ENCODE measurements at places on chromosomes 1 and 21.

- H3K4me3 ChIP-seq = no peak overlapping the region
- no peak for DNase-seq
- no peaks in the 10 kb centered on the region for H3K27me3 ChIP-seq
- no peak overlapping the region for H3K27ac ChIP-seq
- no peaks in the 10 kb centered on the region for H3K4me1 ChIP-seq
These were observed 39.5 kb upstream of the DARS2 start for GRCh38 chr1:173784997-173785396.

DNA sequence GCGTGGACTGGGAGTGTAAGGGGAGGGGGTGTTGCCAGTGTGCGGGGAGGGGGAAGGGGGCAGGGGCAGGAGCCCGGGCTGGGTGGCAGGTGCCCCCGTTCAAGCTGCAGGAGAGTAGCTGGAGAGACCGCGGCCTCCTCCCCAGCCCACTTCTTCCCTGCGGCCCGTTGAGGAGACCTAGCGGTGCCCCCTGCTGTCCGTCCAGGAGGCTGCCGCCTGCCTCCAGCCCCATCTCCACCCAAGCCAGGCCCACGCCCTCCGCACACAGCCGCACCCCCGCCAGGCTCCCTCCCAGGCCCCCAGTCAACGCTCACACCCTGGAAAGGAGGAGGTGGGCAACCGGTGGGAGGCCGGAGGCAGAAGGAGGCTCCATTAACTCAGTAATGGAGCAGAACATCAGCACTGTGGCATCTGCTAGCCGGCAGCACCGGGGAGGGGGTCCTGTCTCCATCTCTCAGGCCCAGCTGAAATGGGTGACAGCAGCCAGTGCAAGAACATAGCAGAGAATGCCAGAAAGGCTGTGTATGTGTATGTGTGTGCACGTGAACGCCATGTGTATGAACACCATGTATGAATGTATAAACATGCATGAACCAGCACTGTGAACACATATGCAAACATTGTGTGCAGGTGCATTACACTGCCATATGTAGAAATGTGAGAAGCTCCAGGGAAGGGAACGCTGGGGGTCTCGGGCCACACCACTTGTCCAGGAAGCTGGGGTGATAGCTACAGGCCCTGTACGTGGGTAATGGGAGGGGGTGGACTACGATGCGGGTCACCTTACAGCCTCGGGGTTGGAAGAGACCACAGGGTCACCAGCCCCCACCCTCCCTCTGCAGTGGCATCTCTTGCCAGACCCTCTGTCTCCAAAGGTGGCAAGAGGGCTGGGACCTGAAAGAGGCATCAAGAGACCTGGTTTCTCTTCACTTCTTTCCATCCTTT is 84.6 kb downstream of the SYT2 start:
- H3K4me3 ChIP-seq = no peak overlapping the region
- no peaks in the 10 kb centered on the region for H3K27me3 ChIP-seq
- peak; percentile 44 for DNase-seq

DNA sequence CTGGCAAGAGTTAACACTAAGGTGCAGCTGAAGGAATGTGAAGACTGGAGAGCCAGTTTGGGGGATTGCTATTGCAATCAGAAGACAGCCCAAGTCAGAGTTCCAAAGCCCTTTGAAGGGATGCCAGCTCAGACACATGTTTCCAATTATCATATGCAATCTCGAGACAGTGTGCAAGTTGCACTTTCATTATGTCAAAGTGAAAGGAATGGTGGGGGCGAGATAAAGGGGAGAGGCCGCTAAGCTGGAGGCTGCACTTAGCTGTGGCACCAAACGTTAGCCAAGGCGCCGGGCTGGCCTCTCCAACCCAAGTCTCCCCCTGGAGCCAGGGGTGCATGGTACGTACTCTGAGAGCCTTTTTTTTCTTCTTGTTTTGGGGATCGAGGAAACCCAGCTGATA is 58.0 kb downstream of the NGF start:
- H3K4me1 ChIP-seq = peaks cover 16% of the 10 kb centered on the region
- no peak overlapping the region for H3K4me3 ChIP-seq
- H3K36me3 ChIP-seq = 0 out of 2 replicates have a peak, but pooled peaks cover 1% of the 10 kb centered on the region
- H3K27me3 ChIP-seq = no peaks in the 10 kb centered on the region

DNA sequence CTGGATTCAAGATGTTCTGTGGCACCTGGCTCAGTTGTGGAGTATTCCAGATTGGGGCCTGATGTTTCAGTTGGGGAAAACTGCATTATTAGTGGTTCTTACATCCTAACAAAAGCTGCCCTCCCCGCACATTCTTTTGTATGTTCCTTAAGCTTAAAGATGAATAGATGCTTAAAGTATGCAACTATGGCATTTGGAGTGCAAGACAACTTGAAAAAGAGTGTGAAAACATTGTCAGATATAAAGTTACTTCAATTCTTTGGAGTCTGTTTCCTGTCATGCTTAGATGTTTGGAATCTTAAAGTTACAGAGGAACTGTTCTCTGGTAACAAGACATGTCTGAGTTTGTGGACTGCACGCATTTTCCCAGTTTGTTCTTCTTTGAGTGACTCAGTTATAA is 7.2 kb downstream of the FPGT start:
- no peaks in the 10 kb centered on the region for H3K27me3 ChIP-seq
- peaks cover 12% of the 10 kb centered on the region for H3K4me1 ChIP-seq
- H3K4me3 ChIP-seq = no peak overlapping the region
- peaks cover 11% of the 10 kb centered on the region for H3K36me3 ChIP-seq

GRCh38 chr1:52203935-52204625 is 62.2 kb downstream of the ZFYVE9 start:
- no peak overlapping the region for H3K27ac ChIP-seq
- DNase-seq = no peak
- H3K27me3 ChIP-seq = no peaks in the 10 kb centered on the region
- H3K36me3 ChIP-seq = no peaks in the 10 kb centered on the region
- no peak overlapping the region for H3K4me3 ChIP-seq

GRCh38 chr1:216643176-216643575 is 80.1 kb downstream of the ESRRG start:
- no peaks in the 10 kb centered on the region for H3K27me3 ChIP-seq
- no peak overlapping the region for H3K27ac ChIP-seq
- no peaks in the 10 kb centered on the region for H3K4me1 ChIP-seq
- DNase-seq = no peak
- H3K4me3 ChIP-seq = no peak overlapping the region

DNA sequence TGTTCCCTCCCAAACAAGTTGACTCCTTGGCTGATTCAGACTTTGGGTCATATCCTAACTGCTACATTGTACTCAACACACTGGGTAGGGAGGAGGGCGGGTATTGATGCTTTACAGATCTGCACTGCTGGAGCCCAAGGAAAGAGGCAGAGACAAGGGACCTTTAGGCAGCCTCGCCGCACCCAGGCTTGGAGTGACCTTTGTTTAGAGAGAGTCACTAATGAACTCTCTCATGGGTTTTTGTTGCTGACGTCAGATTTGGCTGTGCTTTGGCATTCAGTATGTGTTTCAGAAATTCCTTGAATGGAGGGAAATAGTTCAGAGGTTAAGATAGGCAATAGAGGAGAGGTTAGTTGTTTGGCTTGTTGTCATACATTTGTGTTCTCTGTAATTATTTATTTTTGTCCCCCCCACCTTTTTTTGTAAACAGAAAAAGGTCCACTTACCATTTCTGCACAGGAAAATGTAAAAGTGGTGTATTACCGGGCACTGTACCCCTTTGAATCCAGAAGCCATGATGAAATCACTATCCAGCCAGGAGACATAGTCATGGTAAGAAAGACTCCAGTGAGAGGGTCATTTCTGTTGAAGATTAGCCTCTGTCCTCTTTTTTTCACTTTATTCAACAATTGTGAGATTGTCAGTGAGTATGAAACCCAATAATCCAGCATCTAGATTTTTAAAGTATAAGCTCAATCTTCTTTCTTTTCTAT is 116.1 kb downstream of the ATP5PO start:
- no peaks in the 10 kb centered on the region for H3K4me1 ChIP-seq
- H3K27ac ChIP-seq = no peak overlapping the region
- no peak for DNase-seq

DNA sequence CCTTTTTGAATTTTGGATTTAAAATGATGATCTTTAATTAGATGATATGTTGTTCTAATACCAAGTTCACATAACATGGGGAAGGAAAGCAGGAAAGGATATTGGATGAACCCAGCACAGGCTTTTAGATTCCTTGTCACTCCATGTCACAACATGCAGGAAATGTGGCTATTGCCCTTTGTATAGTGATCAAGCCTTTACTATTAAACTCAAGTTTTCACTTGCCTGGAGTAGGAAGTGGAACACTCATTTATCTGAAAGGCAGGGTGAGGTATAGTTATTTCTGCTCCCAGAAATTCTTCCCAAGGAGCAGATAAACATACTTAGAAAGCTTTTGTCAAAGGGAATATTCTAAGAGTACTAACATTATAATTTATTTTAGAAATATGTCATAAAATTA is 37.2 kb upstream of the BCAS2 start:
- no peaks in the 10 kb centered on the region for H3K4me1 ChIP-seq
- DNase-seq = no peak
- H3K36me3 ChIP-seq = no peaks in the 10 kb centered on the region
- no peak overlapping the region for H3K4me3 ChIP-seq
- no peak overlapping the region for H3K27ac ChIP-seq
- no peaks in the 10 kb centered on the region for H3K27me3 ChIP-seq

GRCh38 chr21:34548781-34549376 is 36.9 kb upstream of the KCNE1 start:
- H3K4me1 ChIP-seq = peaks cover 54% of the 10 kb centered on the region
- no peak overlapping the region for H3K27ac ChIP-seq
- DNase-seq = no peak

GRCh38 chr1:26696119-26696653 is 371 bp downstream of the ARID1A start:
- no peak for DNase-seq
- no peaks in the 10 kb centered on the region for H3K27me3 ChIP-seq
- peaks cover 58% of the 10 kb centered on the region for H3K4me1 ChIP-seq
- H3K27ac ChIP-seq = peak overlapping the region; percentile 88
- H3K4me3 ChIP-seq = peak overlapping the region; percentile 87

GRCh38 chr21:40662889-40663288 is 184.1 kb downstream of the DSCAM start:
- H3K27me3 ChIP-seq = no peaks in the 10 kb centered on the region
- no peak overlapping the region for H3K4me3 ChIP-seq
- no peaks in the 10 kb centered on the region for H3K36me3 ChIP-seq
- DNase-seq = no peak

- no peak overlapping the region for H3K4me3 ChIP-seq
- DNase-seq = no peak
- no peaks in the 10 kb centered on the region for H3K4me1 ChIP-seq
- H3K36me3 ChIP-seq = no peaks in the 10 kb centered on the region
- peaks cover 7% of the 10 kb centered on the region for H3K27me3 ChIP-seq
These were observed 66.3 kb downstream of the SPATA46 start for GRCh38 chr1:162310337-162310736.

GRCh38 chr1:243917177-243917862 is 67.3 kb upstream of the AKT3 start:
- H3K27ac ChIP-seq = peak overlapping the region; percentile 80
- H3K36me3 ChIP-seq = no peaks in the 10 kb centered on the region
- peak overlapping the region; percentile 44 for H3K4me3 ChIP-seq
- peak; percentile 85 for DNase-seq

DNA sequence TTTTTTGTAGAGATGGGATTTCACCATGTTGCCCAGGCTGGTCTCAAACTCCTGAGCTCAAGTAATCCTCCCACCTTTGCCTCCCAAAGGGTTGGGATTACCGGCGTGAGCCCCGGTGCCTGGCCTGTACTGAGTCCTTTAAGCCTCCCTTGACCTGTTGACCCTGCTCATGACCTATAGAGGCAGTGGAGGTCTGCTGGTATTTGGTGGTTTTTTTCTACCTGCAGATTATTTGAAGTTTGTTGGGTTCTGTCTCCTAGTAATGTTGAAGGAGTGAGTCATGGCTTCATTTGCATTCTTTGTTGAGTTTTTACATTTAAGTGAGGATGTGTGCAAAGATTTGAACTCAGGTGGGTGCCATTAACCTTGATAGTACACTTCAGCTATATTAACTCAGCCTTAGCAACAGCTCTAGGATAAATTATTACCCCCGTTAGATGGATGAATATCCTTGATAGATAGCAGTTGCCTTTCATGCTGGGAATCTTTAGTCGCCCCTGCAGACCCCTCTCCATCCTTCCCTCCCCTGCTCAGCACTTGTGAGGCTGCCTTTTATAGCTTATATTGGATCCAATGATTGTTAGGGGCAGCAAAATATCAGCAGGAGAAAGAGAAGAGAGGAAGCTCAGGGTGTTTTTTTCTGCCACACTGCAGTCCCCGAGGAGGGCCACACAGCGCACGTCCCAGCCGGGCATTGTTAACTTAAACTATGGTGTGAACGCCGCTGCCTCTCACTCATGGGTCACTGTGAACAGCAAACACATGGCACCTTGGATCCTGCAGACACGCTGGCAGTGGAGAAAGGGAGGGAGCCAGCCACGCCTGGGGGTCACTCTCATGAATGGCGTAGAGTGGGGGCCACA is 14.9 kb upstream of the NPPB start:
- H3K27ac ChIP-seq = no peak overlapping the region
- no peaks in the 10 kb centered on the region for H3K27me3 ChIP-seq
- H3K4me1 ChIP-seq = no peaks in the 10 kb centered on the region

- no peaks in the 10 kb centered on the region for H3K36me3 ChIP-seq
- H3K4me1 ChIP-seq = peaks cover 12% of the 10 kb centered on the region
- peak overlapping the region; percentile 48 for H3K4me3 ChIP-seq
- DNase-seq = peak; percentile 76
- peaks cover 13% of the 10 kb centered on the region for H3K27me3 ChIP-seq
These were observed 6.6 kb upstream of the SMIM12 start for GRCh38 chr1:34865981-34866761.

DNA sequence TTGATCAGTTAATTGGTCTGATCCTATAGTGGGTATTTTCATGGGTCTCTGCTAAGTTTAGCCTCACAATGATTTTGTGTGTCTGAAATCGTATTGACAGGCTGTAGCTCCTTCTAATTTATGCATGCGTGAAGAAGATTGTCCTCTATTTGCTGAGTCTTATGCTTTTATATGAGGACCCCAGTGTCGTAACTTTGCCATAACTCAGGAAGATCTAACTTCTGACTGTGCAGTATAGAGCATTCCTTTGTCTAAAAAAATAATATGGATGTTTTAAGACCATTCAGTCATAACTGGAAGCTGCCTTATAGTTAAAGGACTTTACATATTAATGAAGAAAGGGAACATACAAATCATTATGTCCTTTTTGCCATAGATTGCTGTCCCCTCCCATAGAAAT is 73.3 kb downstream of the CAMTA1 start:
- DNase-seq = no peak
- peak overlapping the region; percentile 99 for H3K27ac ChIP-seq
- H3K4me1 ChIP-seq = peaks cover 35% of the 10 kb centered on the region
- no peaks in the 10 kb centered on the region for H3K36me3 ChIP-seq
- no peak overlapping the region for H3K4me3 ChIP-seq
- no peaks in the 10 kb centered on the region for H3K27me3 ChIP-seq

DNA sequence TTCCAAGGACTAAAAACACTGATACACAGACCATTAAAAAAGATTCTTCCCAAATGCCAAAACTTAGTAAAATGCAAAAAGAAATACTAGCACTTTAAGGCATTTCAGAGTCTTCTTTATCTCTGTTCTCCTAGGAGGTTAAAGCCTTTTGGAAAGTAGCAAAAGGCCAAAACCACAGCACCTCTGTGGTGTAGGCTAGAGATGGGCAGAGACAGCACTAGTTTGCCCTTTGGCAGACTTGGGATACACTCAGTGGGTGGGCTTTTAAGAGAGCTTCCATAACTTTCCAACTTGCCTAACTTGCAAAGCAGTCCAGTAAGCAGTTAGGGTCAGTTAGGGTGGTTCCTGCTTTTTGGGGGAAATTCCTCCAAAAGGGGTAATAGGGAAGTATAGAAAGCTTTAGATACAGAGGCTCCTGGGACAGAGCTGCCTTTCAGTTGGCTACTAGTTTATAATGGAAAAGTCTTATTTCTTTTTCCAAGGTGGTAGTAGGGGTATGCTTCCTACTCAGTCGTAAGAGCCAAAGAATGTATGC is 17.9 kb upstream of the PTCH2 start:
- H3K4me1 ChIP-seq = peaks cover 16% of the 10 kb centered on the region
- peaks cover 2% of the 10 kb centered on the region for H3K36me3 ChIP-seq
- no peak overlapping the region for H3K4me3 ChIP-seq
- H3K27ac ChIP-seq = no peak overlapping the region
- peak; percentile 26 for DNase-seq

Data from SJSA1 (cell line).